ENCODE measurements at places on chromosomes 13 and 19.

DNA sequence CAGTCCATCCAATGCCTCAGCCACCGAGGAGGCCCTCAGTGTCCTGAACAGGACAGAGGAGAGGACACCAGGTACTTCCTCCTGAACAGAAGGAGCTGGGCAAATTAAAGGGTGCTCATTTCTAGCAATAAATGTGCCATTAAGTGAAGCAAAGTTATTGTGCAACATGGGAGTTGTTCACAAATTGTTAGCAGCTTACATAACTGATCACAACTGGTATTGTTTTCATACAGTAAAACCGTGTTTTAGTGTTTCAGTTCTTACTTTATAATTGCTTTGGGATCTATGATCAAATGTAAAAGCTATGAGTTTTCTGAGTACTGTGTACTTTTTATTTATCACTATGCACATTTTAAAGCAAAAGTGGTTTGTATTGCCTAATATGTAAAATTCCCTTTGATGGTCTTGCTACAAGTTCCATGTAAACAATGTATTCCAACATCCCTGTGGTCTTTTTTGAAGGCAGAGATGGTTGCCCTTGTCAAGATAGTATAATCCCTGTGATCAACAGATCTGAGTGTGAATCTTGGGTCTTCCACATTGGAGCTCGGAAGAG, 263.1 kb downstream of the FGF14 start:
- no peak for DNase-seq

DNA sequence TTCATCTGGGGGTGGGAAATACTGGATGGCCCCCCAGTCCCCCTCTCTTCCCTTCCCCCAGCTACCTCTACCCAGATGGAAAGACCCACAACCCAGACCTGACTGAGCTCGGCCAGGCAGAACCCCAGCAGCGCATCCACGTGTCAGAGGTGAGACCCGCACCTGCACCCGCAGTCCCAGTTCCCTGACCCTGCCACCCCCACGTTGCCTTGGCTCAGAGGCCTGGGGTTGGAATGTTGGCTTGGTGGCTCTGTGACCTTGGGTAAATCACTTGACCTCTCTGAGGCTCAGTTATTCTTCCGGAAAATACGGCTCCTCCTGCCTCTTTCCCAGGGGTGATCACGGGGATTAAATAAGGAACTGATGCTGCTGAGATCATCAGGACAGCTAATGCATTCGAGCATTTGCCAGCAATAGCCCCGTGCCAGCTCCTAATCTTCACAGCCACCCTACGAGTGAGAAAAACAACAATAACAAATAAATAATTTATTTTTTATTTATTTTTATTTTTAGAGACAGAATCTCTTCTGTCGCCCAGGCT, 12.3 kb downstream of the CBLC start:
- DNase-seq = no peak

- no peak for DNase-seq
Measured at GRCh38 chr13:100860866-100861265, 186.3 kb upstream of the TMTC4 start.

DNA sequence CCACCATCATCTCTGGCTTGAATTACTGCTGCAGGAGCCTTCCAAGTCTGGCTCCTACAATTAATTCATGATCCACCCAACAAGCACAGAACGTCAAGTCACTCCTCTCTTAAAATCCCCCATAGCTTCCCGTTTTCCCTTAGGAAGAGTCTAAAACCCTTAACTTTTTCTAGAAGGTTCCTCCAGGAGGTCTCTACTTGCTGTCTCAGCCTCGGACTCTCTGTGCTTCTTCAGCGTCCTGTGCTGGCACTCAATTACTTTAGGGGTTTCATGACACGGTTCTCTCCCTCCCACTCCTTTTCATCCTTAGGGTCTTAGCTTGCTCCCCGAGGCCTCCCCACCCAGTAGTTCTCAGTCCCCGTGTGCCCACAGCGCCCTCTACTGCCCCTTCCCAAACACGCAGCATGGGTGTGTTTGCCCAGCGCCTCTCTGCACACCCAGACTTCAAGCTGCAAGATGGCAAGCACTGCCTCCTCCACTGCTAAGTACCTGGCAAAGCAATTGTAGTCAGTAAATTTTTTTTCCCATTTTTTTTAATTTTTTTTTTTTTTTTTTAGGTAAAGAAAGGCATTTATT, 25.8 kb upstream of the MAP3K10 start:
- DNase-seq = no peak

DNA sequence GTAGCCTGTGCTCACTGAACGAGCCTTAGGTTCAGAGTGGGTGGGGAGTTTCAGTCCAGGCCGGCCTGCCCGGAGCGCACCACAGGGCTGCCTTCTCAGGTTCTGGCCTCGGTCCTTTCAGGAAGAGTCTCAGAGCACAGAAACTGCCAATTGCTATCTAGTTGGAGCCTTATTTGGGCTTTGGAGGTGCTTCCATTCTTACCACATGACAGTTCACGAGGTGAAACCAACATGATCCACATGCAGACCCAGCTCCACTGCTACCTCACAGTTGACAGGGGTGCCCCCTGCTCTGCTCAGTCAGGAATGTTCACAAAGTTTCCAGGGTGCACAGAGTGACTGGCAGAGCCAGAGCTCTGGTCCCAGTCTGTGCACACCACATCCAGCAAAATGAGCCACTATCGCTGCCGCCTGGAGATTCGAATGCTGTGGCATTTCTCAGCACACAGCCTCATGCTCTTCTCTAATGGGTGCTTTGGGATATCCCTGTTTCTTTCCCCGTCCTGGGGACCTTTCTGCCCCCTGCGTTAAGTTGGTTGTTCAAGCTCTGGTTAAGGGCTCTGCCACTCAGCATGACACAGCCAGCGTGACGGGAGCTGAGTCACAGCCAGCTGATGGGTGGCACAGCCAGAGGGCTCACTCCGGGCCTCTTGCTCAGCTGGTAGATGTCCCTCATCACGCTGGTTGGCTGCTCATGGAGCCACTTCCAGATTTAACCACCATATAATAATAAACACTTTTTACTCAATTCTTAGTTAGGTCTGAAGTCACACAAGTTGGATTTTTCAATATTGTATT, 7.5 kb upstream of the SACS start:
- no peak for DNase-seq

- no peak for DNase-seq
Measured at GRCh38 chr13:79966059-79966458, 374.9 kb downstream of the SPRY2 start.

DNA sequence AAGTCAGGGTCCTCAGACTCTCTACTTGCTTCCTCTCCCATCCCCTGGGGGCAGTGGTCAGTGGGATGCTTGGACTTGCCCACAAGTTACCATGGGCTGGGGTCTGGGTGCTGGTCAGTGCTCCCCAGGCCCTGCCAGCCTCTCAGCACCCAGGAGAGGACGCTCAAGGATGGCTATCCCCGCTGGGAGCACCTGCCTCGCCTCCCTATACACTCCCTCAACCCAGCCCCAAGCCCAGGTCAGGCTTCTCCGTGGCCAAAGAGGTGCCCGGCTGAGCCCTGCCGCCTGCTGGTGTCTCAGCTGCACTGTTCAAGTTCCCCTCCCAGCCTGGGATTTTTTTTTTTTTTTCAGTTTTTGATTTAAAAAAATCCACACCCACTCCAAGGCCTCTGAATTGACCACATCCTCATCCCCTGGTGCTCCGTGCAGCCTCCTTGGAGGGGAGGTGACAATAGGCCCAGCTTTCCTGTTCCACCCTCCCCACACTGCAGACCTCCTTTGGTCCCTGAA, 10.8 kb downstream of the F2RL3 start:
- no peak for DNase-seq

GRCh38 chr19:29268721-29269393, 55.9 kb upstream of the UQCRFS1 start:
- no peak for DNase-seq

DNA sequence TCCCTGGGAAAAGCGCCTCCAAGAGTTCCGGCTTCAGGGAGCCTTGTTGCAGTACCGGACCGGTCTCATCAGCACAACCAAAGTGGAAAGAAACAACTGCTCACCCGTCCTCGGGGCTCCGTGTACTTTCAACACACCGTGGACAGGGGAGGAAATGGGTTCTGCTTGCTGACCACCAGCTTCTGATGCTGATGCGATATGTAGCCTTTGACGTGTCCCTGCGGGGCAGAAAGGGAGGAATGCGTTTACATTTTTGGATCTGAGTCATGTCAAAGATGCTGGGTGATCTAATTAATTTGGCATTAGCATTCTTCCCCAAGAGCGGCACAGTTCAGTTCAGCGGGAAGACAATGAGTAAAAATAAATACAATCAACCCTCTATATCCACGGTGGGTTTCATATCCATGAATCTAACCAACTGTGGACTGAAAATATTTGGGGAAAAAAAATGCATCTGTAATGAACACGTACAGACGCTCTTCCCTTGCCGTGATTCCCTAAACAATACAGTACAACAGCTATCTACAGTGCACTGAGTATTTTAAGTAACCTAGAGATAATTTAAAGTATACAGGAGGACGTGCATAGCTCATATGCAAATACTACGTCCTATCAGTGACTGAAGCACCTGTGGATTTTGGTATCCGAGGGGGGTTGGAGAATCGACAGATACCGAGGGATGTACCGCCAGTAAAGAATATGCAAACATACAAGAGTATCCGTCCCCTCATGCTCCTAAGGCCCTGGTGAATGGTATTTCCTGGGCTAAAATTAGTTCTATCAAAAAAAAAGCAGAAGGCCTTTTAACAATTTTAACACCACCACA, 19.8 kb downstream of the PROZ start:
- DNase-seq = no peak

DNA sequence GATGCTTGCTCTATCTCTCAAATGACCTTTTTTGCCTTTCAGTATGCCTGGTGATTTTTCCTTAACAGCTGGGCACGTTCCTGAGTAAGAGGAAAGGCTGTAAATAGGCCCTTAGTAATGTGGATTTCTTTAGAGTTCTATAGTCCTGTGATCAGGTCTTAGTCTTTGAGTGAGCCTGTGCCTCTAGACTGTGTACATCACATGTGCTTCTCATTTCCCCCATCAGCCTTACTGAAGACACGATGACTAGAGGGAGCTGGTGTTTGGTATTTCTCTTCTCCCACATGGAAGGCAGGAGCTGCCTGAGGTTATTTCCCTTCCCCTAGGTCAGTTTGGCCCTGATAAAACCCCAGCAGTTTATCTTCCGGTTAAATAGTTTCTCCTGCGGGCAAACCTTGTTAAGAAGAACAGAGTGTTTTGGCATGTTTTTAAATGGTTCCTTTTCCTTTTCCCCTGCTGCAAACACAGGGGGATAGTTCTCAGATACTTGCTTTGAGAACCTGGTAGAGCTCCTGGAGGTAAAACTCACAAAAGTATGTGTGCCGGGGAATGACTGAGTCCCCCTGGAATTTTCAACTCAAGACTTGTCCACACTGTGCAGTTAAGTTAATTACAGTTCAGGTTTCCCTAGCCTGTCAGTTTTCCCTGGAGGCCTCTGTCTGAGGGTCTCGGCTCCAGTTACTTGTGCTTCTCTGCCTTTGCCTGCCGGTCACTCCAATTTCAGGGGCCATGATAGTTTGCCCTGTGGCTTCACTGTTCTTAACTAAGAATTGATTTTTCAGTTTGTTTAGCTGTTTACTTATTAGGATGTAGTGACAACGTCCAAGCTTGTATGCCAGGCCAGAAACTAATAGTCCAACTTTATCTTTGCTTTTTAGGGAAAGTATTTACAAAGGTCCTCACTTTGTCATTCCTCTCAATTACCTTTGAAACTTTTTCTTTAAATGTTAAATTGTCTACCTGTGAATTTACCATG, 94.4 kb downstream of the URI1 start:
- DNase-seq = no peak

GRCh38 chr19:5828661-5829566, 10.6 kb downstream of the FUT6 start:
- no peak for DNase-seq

GRCh38 chr19:29410601-29411000, 115.2 kb upstream of the VSTM2B start:
- DNase-seq = no peak

DNA sequence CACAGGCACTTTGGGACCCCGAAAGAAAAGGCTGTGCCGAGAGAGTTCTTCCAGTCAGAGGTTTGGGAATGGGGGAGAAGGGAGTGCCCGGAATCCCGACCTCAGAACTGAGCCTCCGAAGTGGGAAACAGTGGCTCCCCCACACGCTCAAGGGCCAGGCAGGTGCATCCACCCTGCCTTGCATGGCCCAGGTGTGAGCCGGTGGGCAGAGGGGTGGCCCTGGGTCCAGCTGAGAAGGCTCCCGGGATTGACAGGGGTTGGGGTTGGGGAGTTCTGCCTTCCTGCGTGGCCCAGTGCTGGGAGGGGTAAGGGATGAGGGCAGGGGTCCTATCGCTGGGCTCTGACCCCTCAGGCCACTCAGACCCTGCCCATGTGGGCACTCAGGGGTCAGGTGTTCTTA, 163.5 kb upstream of the TUBA3C start:
- no peak for DNase-seq

- DNase-seq = peak; percentile 83
Measured at GRCh38 chr19:47644743-47645482, 36.0 kb downstream of the BICRA start.

- no peak for DNase-seq
Measured at GRCh38 chr19:11304936-11305335, 9.0 kb downstream of the TSPAN16 start.

GRCh38 chr13:99989276-99990125, 7.9 kb downstream of the ZIC2 start:
- no peak for DNase-seq

GRCh38 chr19:11444059-11444458, 8.6 kb downstream of the PRKCSH start:
- no peak for DNase-seq
